Stimulated activated CD8-positive, alpha-beta memory T cell treated with anti-CD3 and anti-CD28 coated beads, Interleukin-15, amount 100 ng/mL, for 48 hours (primary cell): ENCODE measurements at places on chromosomes 2 and 18.
A peak's percentile ranks its signal among the peaks of the same experiment; 100 is the strongest.

- no peak for DNase-seq
These were observed 308.1 kb downstream of the ZEB2 start for GRCh38 chr2:144211826-144212225.

DNA sequence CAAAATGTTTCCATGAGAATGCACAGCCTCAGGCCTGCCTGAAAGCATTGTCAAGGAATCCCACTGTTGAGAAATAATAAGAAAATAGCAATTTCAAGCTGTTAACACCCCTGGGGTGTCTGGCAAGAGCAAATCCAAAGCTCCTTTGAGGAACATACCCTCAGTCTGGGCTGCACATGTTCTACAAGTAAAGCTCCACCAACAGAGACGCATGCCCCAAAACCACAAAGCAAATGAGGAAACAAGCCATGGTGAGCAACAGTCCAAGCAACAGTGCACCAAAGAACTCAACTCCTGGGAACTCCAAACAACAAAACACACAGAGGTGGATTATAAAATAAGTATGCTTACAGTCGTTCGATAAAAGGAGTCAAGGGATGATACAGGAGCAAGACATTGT, 40.3 kb downstream of the CYP27C1 start:
- DNase-seq, result no peak

GRCh38 chr2:100184055-100184737, 41.8 kb upstream of the AFF3 start:
- no peak for DNase-seq

DNA sequence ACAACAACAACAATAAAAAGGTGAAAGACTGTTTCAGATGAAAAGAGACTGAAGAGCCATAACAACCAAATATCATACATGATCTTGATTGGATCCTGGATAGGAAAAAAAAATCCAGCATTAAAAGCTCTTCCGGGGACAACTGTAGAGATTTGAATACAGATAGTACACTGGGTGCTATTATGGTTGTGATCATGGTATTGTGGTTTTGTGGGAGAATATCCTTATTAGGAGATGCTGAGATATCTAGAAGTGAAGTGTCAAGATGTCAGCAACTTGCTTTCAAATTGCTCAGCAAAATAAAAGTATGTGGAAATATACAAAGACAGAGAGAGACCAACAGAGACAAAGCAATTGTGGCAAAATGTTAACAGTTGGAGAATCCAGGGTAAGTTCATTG, 15.5 kb upstream of the SPATA3 start:
- DNase-seq, result no peak

- DNase-seq, result no peak
These were observed 650 bp upstream of the AFG3L2 start for GRCh38 chr18:12377556-12378197.

- DNase-seq, result no peak
These were observed at the start of gene TCF4 for GRCh38 chr18:55588111-55588869. Gene TCF4 (minus strand): TSS chr18:55588192. CDS start chr18:55587116, 1,076 bp downstream.

DNA sequence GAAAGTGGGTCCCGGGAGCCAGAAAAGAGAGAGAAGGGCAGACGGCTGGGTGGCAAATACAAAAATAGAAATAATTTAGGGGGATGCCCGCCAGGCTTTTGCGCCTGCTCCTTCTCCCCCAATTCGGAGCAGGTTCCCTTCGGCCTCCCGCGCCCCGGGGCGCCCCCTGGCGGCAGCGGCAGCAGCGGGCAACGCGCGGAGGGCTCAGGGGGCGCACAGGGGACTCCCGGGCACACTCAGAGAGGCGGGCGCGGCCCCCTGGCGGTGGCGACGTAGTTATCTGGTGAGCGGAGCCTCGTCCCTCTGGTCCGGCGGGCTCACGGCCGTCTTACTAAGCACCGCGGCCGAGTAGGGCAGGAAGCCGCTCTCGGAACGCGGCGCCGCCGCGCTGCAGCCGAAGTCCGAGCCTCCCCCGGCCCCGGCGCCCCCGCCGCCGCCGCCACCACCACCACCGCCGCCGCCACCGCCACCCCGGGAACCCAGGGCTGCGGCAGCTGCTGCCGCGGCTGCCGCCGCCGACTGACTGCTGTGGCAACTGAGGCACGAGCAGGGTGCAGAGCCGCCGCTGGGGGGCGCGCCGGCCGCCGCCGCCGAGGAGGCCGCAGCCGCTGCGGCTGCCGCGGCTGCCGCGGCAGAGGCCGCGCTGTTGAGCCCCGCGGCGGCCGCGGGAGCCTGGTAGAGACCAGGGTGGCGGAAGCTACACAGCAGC, 3.8 kb downstream of the EVX2 start:
- DNase-seq, result no peak

DNA sequence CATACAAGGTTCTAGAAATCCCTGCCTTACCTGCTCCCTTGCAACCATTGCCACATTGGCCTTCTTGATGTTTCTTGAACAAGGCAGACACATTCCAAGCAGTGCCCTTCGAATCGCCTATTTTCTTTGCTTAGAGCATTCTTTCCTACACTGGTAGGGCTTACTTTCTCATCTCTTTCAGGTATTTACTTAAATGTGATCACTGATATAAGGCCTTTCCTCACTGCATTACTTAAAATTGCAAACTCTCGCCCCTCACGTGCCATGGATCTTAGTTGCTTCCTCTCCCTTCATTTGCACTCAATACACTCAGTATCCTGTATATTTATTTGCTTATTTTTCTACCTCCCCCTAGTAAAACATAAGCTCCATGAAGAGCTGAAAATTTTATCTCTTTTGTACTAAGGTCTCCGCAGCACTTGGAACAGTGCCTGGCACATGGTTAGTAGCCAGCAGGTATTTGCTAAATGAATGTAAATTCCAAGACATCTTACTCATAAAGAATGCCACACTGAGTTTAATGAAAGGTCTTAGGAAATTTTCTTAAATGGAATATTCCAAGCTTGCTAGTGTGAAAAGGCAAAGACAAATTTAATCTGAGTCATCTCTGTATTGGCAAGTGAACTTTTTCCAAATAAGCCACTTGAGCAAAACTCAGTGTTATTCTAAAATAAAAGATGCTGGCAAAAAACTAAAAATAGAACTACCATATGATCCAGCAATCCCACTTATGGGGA, 42.4 kb upstream of the FIGN start:
- DNase-seq, result no peak

GRCh38 chr2:239667431-239667985, 266.7 kb upstream of the HDAC4 start:
- no peak for DNase-seq

- no peak for DNase-seq
These were observed 142.7 kb downstream of the SCG2 start for GRCh38 chr2:223459328-223459939.

DNA sequence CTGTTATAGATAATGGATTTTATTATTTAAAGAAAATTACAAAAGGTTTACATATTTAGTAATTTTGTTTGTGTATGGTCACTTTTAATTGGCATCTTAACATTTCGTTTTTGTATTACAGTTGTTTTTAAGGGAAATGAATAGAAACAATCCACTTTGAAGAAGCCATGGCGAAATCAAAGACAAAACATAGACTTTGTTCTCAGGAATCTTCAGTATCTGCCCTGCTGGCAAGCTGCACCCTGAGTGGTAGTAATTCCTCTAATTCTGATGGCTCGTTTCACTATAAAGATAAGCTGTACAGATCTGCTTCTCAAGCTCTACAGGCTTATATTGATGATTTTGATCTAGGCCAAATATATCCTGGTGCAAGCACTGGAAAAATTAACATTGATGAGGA, 2.7 kb downstream of the C18orf54 start:
- DNase-seq, result no peak

- DNase-seq, result no peak
These were observed 245.0 kb upstream of the FN1 start for GRCh38 chr2:215680605-215681598.

- peak; percentile 53 for DNase-seq
These were observed 18.6 kb upstream of the NCL start for GRCh38 chr2:231482806-231483391.

DNA sequence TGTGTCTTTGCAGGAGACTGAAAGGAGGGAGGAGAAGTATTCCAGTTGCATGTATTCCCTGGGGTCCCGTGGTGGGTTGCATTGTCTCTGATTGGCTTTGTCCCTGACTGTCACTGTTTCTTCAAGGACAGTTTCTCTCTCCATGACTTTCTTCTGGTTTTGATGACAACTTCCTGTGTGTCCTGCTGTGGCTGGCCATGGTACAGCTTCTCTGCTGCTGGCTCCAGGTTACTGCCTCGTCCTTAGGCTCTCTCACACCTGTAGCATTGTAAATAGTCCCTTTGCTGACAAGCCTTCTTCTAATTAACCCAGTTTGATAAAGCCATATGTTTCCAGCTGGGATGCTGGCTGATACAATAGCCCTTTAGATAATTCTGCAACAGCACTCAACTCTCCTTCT, 129.0 kb downstream of the LPIN1 start:
- DNase-seq, result no peak

GRCh38 chr2:240795454-240795853, 24.6 kb downstream of the KIF1A start:
- DNase-seq, result no peak

- DNase-seq, result no peak
These were observed 8.4 kb upstream of the NMI start for GRCh38 chr2:151297882-151298281.

DNA sequence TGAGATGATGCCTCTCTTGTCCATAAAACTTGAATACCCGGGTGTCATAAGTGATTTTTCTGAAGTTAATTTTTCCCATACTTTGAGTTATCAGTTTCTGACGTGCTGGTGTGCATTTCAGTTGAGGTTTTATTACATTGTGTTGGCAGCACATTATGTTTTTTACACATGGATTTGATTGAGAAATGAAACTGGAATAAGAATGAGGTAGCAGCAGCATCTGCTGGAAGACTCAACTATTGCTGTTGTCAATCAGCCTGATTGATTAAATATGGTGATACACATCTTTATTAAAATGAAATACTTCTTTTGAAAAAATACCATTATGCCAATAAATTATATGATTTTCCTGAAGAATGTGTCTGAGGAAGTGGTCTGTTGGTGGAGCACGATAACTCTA, 60.5 kb downstream of the INSIG2 start:
- no peak for DNase-seq

- DNase-seq, result no peak
These were observed 291.4 kb downstream of the THSD7B start for GRCh38 chr2:137056704-137057103.

GRCh38 chr18:58866066-58866772, 1.5 kb downstream of the ZNF532 start:
- no peak for DNase-seq

DNA sequence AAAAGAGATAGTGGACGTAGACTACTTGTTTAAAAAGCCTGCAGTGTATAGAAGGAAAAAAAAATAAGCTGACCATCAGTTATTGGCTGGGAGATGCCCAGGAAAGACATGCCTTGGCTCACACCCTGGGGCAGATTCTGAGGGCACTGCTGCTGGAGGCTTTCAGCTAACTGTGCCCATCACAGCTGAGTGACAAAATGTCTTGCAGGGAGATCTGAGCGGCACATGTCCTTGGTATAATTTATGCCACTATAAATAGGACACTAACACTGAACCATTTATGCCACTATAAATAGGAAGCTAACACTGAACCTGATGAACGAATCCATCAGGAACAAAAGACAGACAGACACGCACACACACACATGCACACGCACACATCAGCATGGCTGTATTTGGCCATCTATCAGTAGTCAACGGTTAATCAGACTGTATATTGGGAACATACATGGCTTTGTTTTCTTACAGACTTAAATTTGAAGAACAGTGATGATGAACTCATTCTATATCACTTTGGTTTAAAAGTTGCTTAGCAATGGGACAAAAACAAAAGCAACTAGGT, 68.2 kb upstream of the NOSTRIN start:
- DNase-seq, result no peak

GRCh38 chr2:51387235-51387634, 355.3 kb upstream of the NRXN1 start:
- DNase-seq, result no peak

DNA sequence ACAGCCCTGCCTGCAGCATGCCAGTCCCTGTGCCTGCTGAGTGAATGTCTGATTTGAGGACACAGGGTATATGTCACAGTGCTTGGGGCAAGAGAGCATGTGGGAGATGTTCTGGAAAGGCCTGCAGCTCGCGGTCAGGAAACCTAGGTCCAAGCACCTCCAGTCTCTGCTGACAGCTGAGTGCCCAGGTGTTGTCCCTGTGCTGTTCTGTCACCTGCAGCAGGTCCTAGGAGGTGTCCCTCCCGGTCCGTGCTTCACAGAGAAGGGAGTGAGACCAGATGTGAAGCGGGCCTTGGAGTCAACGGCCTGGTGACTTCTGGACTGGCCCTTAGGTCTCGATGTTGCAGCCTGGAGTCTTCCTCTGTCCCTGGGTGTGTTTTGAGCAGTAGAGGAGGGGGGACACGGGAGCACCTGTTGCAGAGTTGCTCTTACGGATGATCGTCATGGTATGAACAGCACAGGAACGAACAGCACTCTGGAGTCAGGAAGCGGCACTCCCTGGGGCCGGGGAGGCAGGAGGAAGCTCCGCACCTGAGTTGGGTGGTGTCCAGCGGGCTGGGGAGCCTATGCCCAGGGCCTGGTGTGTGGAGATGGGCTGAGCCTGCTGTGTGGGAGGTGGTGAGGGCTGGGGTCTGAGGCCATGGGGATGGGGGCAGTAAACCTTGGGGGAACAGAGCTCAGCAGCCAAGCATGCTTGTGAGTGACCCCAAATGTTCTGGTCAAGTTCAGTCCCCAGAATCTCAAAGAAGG, 21.6 kb upstream of the ARHGEF4 start:
- no peak for DNase-seq

- DNase-seq, result no peak
These were observed 50.8 kb downstream of the PTPRM start for GRCh38 chr18:7617738-7618422.

DNA sequence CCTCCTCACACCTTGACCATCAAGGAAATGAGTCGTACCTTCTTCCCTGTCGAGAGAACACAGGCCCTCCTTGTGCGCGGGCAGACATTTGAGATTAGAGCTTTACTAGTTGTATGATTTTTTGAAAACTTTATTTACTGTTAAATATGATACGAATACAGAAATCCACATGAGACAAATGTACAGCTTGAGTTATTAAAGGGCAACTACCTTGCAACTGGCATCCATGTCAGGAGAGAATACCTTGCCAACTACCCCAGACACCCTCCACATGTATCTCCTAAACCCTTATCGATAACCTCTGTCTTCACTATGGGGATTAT, 28.3 kb downstream of the KLHL23 start:
- no peak for DNase-seq

GRCh38 chr18:57362714-57363113, 10.4 kb downstream of the ST8SIA3 start:
- no peak for DNase-seq

- peak; percentile 69 for DNase-seq
These were observed 188.1 kb downstream of the ARL4C start for GRCh38 chr2:234308813-234309195.

DNA sequence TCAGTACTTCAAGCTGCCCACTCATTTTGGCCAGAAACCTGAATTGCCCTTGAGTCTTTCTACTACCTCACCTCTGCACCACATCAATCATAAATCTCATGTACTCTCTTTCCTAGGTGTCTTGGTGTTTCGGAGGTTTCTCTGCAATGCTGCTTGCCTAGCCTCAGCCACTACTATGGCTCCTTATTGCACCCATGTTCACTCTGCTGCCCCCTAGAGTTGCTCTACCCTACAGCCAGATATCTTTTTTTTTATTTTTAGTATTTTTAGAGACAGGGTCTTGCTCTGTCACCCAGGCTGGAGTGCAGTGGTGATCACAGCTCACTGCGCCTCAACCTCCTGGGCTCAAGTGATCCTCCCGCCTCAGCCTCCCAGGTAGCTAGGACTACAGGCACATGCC, 413.0 kb downstream of the PTPRM start:
- DNase-seq, result no peak
